ENCODE measurements at places on chromosomes 11 and 22.

GRCh38 chr11:122113836-122114825 is 1.9 kb downstream of the BLID start:
- DNase-seq = peak; percentile 70

DNA sequence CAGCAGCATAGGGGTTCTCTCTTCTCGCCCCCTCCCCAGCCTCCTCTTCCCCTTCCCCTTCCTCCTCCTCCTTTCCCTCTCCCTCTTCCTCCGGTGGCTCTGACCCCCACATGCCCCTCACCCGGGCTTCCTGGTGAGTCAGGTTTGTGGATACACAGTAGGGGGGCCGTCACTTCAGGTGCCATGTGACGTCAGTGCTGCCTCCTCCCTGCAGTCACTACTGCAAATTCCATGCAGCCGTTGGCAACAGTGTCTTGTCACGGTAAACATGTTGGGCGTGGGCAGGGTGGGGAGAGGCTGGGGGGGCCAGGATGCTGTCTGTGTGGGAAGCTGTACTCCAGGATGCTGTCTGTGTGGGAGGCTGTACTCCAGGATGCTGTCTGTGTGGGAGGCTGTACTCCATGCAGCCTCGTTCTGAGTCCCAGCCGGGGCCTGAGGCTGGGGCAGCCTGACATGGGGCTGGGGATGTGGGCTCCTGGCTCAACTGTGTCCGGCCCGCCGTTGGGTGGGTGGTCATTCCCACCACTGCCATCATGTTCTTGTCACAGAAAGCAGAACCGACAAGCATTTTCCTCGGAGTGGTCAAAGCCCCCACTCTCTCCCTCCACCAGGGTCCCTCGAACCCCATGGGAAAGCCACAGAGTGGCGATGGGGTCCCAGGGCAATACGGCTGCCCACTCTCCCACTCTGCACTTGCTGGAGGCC is 2.4 kb upstream of the MUC2 start:
- no peak for DNase-seq

DNA sequence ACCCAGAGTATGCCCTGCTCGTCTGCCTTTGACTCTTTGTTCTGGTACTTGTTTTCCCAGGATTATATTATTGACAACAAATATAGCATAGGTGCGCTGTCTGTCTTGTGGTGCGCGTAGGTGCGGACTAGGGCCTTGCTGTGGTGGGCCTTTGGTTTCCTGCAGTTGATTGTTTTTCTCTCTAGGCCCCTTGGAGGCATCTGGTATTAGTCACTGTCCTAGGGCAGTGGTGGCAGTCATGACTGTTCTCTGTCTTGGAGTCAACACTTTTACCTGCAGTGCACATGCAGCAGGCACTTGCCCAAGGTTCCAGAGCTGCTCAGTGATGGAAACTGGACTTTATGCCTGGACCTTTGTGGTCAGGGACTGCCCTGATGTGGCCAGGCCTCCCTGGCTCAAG is 18.6 kb downstream of the PPP6R2 start:
- no peak for DNase-seq

- DNase-seq = peak; percentile 53
These were observed 29.2 kb downstream of the GRAMD4 start for GRCh38 chr22:46649141-46650077.

DNA sequence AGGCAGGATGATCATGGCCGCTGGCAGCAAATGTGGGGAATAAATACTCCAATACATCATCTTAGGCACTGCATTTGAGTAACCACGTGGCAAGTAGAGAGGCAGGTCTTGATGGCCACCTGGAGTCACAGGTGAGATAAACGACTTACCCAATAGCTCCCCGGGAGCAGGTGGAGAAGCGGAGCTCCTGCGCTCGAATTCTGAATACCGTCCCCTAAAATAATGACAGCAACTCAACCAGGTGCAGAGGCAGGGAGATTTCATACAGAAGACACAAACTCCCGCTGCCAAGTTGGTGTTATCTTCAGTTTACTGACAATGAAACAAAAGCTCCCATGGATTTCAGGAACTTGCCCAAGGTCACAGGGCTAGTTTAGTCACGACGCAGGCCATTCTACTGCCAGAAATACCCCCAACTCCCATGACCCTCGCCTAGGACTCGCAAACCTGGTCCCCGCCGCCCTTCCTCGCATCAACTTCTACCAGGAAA is 437 bp downstream of the SLC43A3 start:
- DNase-seq = no peak

- DNase-seq = no peak
These were observed 156.8 kb downstream of the SPON1 start for GRCh38 chr11:14119357-14119756.

DNA sequence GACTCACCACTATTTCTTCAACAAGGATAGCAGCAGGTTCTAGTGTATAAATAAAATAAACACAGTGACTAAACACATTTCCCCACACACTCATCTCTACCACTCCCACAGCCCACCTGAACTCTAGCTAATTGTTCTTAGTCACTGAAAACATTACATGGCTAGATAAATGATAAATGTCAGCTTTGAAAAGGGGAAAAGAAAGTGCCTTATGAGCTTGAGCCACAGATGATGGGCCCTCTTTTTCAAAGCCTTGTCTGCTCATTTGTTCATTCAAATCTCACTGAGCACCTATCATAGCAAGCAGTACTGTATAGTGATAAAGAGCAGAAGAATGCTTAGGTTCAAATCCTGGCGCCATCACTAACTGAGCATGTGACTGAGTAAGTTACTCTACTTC is 58.3 kb downstream of the SIK3 start:
- DNase-seq = no peak

DNA sequence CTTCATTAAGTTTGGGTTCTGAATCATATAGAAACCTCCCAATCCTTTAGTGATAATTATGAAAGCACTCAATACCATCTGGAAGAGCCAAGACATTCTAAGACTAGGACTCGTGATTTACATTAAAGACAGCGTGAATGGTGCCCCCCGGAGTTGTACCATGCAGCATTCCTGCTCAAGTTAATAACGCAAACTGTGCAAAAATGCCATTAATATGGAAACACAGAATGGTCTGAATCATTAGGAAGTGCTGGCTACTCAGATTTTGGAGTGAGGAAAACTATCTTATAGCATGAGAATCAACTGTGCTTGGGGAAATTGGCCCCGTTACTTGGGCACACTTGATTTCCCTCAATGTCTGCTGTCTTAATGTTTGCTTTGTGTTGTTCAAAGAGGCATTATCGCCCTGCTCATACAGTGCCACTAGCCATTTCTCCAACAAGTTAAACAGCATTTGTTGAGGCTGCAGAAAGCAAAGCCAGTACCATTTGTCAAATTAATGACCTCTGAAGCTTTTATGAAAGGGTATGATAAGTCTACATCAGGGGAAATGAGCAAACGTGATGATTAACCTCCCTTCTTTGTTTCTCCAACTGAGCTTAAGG is 18.5 kb upstream of the TPH1 start:
- no peak for DNase-seq

- DNase-seq = no peak
These were observed 6.6 kb downstream of the RTL6 start for GRCh38 chr22:44491269-44492035.

DNA sequence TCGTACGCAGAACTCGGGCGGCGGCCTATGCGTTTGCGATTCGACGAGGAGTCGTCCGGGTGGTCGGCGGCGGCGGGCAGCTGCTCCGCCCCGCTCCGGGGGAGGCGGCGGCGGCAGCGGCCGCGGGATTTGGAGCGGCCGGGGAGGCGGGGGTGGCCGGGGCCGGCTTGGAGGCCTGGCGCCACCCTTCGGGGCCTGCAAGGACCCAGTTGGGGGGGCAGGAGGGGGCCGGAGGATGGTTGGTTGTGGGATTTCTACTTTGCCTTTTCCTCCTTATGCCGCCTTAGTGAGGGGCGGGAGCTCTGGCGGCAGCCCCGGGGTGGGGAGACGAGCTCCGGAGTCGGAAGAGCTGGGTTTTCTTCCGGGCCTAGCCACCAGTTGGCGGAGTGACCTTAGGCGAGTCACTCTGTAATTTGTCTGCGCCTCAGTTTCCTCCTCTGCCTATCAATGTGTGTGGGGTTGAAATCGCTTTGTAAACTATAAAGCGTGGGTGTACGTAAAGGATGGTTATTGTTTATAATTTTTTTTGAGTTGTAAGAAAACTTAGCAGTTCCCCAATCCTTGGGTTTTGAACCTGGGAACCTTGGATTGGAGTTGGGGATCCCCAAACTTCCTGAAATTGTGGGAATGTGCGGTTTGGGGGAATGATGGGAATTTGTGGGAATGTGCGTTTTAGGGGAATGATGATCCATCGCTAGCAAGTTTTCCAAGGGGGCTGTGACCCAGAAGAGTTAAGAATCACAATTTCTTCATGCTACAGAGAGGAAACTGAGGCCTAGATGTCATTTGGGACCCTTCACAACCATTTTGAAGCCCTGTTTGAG is 679 bp downstream of the TUG1 start:
- peak; percentile 48 for DNase-seq

- no peak for DNase-seq
These were observed 56.0 kb upstream of the B3GNT6 start for GRCh38 chr11:76978239-76978638.

DNA sequence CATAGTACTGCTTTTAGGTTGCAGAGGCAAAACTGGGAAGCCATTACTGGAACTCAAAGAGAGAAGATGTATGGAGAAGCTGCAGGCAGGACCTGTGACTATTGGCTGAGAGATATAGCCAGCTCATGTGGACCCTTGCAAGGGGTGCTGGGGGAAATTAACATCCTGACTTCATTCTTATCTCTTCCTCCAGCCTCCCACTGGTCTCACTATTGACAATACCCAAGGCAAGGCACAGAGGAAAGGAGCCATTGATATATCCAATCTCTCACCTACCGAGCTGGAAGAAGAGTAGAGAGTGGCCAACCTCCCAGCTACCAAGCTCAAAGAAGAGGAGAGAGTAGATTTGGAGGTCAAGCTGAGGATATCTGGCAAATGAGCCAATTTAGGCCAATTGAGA is 36.8 kb upstream of the ZBED5 start:
- DNase-seq = no peak

GRCh38 chr11:69298267-69299022 is 4.5 kb downstream of the MYEOV start:
- peak; percentile 81 for DNase-seq

GRCh38 chr22:44847380-44847779 is 95.0 kb downstream of the ARHGAP8 start:
- DNase-seq = no peak

DNA sequence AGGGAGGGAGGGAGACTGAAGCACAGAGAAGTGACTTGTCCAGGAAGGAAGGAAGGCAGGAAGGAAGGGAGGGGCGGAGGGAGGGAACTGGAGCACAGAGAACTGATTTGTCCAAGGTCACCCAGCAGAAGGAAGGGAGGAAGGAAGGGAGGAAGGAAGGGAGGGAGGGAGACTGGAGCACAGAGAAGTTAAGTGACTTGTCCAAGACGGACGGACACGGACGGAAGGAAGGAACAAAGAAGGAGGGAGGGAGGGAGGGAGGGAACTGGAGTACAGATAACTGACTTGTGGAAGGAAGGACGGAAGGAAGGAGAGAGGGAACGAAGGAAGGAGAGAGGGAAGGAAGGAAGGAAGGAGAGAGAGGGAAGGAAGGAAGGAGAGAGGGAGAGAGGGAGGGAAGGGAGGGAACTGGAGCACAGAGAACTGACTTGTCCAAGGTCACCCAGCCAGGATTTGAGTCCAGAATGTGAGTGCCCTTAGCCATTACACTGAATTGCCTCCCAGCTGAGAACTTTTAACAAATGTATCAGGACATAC is 1.5 kb downstream of the SLC35F2 start:
- no peak for DNase-seq

- no peak for DNase-seq
These were observed 16.7 kb upstream of the ALDH3B2 start for GRCh38 chr11:67691149-67691548.

GRCh38 chr11:42066113-42066512 is 606.7 kb upstream of the LRRC4C start:
- no peak for DNase-seq

DNA sequence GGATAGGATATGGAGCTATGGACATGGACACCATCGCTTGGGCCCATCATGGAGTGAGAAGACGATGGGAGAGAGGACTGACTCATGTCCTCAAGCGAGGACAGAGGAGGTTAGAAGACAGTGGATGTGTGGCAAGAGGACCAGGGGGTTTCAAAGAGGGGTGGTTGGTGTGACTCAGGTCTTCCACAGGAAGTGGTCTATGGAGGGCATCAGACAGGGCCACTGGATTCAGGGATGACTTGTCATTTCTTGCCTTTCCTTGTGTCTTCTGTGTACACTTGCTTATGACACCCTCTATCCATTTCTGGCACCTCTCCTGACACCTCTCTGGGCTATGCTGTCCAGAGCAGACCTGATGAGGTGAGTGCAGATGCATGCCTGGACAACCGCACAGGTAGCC is 115.4 kb downstream of the OSBP2 start:
- no peak for DNase-seq

- no peak for DNase-seq
These were observed 42.6 kb downstream of the FAM83F start for GRCh38 chr22:40037320-40037719.

- DNase-seq = no peak
These were observed 5.1 kb downstream of the LRFN4 start for GRCh38 chr11:66861774-66862558.

DNA sequence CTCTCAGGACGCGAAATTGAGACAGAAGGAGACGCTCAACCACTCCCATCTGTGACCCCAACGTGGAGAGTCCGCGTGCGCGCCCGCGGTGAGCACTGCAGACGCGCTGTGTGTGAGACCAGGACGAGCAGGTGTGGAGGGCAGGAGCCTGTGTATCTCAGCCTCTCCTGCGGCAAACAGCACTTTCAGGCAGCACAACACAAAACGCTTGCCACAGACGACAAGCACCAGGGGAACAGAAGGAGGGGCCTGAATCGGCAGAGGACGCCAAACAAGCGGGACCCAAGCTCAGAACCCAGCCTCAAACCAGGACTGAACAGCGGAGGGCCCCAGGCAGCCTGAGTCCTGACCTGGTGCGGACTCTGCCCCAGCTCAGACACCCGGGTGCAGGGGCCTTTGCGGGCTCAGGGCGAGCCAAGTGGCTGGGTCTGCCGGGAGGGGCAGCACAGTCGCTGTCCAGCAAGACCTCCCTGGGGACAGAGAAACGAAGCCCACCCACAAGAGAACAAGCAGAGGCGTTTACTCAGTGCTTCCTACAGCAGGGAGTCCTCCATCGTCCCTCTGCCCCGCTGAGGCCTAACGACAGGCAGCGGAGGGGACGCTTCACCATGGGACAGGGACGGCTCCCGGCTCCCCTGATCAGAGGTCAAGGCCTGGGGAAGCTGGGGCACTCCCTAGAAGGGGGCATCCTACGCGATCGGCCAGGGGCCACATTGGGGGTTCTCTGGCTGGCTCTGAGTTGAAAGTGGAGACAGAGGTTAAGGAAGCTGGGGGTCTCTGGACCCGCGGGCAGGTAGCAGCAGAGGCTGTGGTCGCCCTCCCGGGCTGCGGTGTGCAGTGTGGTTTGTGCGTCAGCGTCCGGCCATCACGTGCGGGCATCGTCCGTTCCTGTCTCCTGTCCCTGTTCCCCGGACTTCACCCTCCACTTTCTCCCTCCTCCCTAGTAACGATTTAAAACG is 560.8 kb downstream of the BRD1 start:
- DNase-seq = no peak
